Large intestine (tissue), 12 donors: ENCODE measurements at places on chromosomes 13 and 19.

DNA sequence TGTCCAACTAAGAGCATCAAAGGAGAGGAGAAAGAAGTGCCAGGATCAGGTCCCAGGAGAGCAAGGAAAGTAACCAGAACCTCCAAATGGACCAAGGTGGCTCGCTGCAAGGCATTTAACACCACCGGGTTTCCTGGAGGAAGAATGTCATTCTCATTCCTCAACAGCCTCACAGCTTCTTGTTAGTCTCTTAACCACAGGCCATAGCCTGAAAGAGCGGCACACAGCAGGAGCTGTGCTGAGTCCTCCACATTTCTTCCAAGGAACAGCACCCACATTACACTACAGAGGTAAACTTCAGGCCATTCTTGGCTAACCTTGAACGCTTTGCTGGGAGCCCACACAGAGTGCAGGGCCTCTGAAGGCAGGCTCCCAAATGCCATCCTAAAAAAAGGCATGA lies 23.6 kb downstream of the DOCK9 start:
- DNase-seq, result no peak

- no peak for DNase-seq
Measured at GRCh38 chr19:19656451-19657396, 6.8 kb downstream of the ATP13A1 start.

- DNase-seq, result no peak
Measured at GRCh38 chr19:50717026-50717723, 2.4 kb downstream of the SHANK1 start.

- no peak for DNase-seq
Measured at GRCh38 chr19:16261584-16262368, 62.9 kb upstream of the KLF2 start.

GRCh38 chr13:99919132-99919531 lies 52.4 kb downstream of the ZIC5 start:
- no peak for DNase-seq

DNA sequence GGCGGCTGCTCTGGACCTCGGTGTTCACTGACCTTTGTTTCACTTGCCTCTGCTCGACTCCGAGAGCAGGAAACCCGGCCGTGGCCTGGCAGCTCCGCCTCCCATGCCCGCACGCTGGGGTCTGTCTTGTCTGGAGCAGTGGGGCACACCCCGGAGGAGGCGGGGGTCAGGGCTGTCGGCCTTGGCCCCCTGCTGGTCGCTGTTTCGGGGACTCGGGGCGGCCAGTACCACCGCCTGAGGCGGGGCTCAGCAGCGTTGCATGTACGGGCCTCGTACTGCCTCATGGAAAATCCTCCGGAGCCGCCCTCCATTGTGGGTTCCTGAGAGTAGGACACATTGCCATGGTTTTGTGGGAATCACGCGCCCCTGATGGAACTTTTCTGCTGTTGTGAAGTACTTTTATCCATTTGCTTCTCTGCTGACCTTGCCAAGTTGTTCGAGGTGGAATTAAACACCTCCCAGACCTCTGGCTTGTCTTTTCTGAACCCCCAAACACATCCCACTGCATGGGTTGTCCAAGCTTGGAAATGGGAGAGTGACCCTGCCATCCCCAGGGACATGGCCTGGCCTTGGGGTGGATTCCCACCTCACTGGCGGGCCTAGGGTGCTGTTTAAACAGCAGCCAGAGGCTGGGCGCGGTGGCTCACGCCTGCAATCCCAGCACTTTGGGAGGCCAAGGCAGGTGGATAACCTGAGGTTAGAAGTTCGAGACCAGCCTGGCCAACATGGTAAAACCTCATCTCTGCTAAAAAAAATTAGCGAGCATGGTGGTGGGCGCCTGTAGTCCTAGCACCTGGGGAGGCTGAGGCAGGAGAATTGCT lies 5.5 kb upstream of the NDUFS7 start:
- DNase-seq, result no peak

- peak; percentile 73 for DNase-seq
Measured at GRCh38 chr13:30752201-30752797, 17.0 kb downstream of the ALOX5AP start.

DNA sequence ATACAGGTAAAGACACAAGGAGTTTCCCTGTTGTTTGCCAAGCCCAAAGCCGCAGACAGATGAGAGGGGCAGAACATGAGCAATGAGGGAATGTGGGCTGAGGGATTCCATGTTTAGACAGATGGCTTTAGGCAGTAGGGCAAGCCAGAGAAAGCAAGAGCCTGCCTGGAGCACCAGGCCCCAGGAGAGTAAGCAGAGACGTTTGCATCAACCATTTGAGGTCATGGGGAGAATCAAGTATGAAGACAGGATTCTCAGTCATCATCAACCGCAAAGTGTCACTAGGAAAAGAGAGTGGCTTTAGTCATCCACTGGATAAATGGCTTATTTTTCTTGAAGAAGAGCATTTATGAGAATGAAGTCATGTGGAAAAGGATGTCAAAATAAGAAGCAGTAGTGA lies 184.7 kb downstream of the COG6 start:
- no peak for DNase-seq
